C1 segment of cervical spinal cord (tissue), 14 donors: ENCODE measurements at places on chromosomes 1 and 21.

DNA sequence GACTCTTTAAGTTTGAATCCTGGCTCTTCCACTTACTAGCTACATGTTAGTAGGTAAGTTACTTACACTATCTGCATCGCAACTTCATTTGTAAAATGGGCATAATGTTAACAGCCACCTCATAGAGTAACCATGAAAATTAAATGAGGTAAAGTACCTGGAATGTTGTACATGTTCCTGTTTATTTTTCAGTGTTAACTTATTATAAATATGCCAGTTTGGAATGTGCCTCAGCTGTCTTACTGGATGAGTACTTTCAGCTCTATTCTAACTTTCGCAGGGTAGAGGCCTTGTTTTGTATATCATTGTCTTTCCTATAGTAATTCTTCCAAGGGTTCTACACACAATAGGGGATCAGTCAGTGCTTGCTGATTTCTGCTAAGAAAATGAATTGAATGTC lies 167.4 kb downstream of the DUSP10 start:
- no peak for DNase-seq

- no peak for DNase-seq
These were observed 26.5 kb downstream of the CDCP2 start for GRCh38 chr1:54126271-54126815.

DNA sequence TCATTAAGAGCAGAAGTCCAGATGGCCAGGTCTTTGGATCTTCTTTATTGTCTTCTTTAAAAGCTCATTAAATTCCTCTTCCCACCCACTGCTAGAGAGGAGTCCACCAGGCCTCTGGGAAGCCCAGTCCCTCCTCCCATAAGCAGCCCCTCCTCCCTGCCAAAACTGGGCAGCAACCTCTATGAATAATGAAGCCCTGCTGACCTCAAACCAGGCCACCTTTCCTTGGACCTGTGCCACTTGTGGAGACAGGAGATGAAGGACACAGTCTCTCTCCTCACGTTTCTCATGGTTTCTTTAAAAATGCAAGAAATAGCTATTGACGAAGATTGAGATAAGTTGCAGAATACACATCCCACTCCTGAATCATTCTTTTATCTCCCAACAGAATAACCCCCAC lies 112.8 kb downstream of the EDEM3 start:
- DNase-seq, result no peak

DNA sequence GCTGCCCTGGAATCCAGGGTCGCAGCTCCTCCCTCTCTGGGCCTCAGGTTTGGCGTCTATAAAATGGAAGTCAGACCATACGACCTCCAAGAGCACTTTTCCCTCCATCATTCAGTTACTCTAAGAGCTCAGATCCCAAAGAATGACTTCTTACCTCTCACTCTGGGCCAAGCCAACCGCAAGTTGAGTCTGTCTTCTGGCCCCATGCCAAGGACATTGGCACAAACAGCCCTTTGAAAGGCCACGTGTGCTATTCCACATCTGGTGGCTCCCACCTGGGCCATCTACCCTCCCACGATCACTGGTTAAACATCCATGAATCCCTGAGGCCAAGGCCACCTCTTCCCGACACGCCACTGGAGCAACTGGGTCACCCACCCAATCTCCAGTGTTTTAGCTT lies 12.4 kb downstream of the SLC2A7 start:
- DNase-seq, result no peak

DNA sequence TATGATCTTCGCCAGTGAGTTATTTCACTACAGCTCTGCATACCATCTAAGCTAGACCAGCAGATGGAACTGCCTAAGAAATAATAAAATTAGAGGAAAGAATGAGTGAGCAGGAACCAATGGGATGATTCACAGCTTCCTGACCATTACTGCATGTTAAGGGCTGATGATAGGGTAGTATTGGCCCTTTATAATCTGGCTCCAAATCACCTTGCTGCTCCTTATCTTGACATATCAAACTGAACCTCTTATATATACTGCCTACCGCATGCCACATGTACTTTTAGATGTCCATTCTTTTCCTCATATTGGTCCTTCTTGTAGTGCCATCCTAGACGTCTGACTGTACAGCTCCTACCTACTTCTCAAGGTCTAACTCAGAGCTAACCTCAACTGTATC lies 524.4 kb downstream of the DPYD start:
- DNase-seq, result no peak

DNA sequence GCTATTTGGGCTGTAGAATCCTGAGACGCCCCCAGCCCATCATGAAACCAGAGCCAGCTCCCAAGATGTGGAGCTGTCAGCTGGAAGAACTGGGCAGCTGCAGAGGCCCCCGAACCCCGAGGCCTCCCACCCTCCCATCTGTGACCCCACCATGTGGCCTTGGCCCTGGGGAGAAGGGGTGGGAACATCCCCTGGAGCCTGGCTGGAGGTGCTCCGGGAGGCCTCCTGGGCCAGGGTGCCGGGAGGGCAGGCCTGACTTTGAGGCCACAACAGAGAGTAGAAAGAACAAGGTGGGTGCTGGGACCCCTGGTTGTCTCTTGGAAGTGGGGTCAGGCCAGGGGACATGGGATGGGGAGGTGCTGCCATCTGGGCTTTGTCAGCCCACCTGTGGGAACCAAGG lies 6.0 kb upstream of the SMYD3 start:
- DNase-seq, result no peak

DNA sequence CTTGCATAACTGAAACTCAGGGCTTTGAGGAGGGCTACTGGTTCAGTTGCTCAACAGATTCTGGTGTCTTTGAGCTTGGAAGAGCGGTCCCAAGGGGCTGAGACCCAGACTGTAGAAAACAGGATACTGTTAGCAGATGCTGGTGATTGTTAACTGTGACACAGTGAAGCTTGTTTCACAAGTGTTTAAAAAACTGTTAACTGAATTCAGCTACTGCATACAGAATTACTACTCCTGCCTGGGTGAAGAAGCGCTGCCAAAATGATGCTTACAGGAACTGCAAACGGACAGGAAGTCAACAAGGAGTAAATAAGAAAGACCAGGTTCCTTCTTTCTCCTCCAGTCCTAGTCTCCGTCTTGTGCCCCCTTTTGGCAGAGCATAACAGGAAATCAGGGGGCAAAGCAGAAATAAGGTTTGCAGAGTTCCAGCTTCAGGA lies 195.3 kb upstream of the USP25 start:
- DNase-seq, result no peak

DNA sequence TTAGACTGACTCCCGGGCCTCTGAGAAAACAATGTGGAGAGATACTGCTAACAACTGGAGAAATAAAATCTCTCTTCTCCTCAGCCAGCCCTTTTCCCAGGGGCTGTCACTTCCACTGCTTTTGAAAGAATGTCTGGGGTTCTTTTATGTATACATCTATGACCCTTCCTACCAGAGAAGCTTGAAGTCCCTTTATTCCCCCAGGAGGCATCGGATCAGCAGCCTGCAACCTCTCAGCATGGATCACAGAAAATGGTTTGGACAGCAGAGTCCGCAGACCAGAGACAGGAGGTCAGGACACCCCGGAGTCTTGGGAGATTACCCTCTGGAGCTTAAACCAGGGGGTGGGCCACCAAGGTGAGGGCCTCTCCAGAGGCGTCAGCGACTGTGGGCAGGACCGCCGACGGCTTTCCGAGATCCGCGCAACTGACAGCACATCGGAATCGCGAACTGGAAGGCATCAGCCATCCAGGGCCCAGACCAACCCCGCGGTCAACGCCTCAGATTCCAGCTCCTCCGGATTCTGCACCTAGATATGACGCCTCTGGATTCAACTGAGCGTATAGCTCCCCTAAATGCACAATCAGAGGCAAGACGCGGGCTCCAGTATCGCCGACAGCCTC lies 1.0 kb downstream of the EPHA10 start:
- no peak for DNase-seq

DNA sequence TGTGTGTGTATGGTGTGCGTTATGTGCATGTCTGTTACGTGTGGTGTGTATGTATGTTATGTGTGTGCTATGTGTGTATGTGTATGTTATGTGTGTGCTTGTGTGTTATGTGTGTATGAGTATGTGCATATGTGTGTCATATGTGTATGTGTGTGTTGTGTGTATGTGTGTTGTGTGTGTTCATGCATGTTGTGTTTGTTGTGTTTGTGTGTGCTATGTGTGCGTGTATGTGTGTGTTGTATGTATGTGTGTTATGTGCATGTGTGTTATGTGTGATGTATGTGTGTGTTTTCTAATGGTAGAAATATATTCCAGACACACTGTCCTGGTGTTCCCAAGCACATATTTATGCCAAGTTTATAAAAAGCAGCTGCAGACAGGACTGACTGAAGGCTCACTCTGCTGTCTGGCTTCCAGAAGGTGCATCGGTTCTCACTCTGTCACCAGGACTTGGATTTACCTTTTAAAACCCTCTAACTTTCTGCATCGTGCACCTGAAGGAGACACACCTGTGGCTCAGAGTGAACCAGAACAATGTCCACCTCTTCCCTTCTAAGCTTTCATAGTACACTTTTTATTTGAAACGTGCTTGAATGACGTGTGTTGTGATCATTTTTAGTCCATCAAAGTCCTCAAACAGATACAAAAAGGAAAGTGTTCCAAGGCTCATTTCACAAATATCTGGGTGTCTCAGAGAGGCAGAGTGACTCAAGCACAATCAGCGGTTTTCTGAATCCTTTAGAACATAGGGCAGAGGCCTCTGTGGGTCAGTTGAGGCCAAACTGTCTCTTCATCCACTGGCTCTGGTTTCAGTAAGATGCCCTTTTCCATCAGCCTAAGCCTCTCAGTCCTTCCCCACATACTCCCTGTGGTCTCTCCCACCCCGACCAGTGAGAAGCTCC lies 49.9 kb downstream of the TOMM20 start:
- DNase-seq, result no peak

GRCh38 chr1:20665726-20666125 lies 4.6 kb upstream of the DDOST start:
- no peak for DNase-seq

DNA sequence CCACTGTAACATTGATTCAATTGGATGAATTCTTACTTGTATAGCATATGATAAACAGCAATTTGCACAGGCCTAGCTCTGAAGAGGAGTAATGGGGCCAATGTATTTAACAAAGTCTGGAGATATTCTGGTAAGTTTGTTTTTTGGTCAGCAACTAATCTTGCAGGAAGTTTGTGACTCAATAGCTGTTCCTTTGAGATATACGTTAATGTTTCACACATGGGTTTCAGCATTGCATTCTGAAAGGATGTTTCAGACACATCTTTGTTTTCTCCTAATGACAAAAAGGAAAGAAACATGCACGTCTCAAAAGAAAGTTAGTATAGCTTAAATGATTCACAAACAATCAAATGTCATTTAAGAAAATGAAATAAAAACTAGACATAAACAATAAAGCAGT lies 49.0 kb downstream of the LTN1 start:
- DNase-seq, result no peak

- DNase-seq, result no peak
These were observed 14.3 kb upstream of the KLHL12 start for GRCh38 chr1:202941372-202941771.

GRCh38 chr1:232223183-232223708 lies 406.7 kb downstream of the SIPA1L2 start:
- no peak for DNase-seq

DNA sequence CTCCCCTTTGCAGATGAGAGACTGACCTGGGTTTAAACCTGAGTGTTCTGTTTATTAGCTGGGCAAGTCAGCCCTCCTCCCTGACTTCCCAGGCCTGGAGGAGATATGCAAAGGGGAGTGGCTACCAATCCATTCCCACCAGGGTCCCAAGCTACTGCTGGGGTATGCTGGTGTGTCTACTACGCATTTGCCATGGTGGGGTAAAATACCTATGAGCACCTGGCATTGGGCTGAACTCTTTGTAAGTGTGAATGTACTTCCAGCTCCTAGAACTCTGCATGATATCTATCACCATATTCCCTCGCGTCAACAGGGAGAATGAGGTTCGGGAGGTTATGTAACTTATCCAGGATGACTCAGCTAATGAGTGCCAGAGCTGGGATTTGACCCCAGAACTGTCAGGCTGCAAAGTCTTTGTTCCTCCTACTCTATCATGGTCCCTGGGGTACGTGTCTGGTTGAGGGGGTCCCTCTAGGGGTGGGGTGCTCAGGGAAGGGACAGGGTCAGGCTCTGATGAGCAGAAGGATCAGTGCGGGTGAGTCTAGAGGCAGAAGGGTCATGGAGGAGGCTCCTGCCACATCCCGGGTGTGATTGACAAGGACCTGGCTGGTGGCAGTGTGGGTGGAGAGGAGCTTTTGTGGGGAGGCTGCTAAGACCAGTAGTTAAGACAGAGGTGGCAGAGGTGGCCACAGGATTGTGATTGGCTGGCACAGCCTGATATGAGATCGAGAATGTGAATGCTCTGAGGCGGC lies 16.7 kb downstream of the AMPD2 start:
- DNase-seq, result no peak

- DNase-seq, result no peak
These were observed 2.8 kb upstream of the C4BPB start for GRCh38 chr1:207085887-207086286.

- no peak for DNase-seq
These were observed 6.7 kb upstream of the TSEN15 start for GRCh38 chr1:184044603-184045376.

DNA sequence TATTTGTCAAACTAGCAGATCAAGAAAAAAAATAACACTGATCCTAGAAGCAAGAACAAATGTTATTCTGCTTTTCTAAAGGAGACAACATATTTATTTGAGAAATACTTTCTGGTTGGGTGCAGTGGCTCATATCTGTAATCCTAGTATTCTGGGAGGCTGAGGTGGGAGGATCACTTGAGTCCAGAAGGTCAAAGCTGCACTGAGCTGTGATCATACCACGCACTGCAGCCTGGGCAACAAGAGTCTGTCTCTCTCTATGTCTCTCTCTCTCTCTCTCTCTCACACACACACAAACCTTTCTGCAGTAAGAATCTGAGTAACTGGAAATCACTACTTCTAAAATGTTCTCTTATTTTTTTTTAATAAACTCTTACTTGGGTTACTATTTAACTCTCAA lies 31.2 kb downstream of the PRPF38A start:
- no peak for DNase-seq

DNA sequence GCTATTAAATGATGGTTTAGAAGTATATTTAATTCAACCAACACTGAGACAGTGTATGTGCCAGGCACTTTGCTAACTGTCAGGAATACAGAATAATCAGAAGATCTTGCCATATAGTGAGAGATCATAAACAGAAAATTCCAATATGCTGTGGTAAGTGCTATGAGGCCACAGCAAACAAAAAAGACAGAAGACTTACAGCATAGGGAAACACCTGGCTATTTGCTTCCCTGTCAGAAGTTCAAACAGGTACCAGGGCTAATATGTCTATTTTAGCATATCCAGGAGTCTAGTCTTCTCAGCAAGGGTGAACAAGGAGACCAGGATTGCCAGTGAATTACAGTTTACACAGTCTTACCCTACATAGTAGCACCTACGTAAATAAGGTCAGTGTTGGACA lies 30.4 kb downstream of the TRIT1 start:
- no peak for DNase-seq
